Coronary artery (tissue), 2 donors: ENCODE measurements at places on chromosomes 4 and X.

- no peak for DNase-seq
Measured at GRCh38 chr4:3238721-3239120, 10.2 kb upstream of the MSANTD1 start.

GRCh38 chr4:130233377-130234047, 1137.6 kb downstream of the C4orf33 start:
- no peak for DNase-seq

DNA sequence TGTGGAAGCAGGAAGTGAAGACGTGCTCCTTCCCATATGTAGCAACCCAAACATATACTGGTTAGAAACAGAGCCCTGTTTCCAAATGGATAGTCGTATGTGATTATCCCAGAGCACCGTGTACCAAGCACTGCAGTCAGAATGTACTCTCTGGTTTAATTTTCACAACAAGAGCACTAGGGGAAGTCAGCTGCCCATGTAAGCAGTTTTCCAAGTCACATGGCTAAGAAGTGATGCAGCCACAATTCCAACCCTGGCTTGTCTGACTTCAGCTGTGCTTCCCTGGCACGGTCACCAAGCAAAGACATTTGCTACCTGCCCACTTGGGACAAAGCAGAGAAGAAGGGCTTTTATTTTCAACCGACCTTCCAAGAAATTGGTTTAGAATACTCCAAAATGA, 28.2 kb upstream of the CEP135 start:
- no peak for DNase-seq

DNA sequence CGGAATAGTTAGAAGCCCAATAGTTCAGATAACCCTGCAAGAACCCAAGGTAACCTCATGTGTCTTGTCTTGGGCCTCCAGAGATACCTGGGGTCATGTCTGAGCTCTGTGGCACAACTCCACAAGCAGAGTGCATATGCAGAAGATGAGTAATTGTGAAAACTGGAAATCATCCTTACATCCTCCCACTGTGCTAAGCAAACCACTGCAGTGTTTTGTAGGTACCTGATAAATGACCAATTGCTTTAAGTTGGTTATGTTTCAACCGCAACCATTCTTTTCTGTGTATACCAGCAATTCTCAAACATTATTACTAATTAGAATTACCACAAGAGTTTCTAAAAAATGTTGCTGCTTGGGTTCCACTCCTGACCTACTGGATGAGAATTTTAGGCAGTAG, 73.2 kb downstream of the CBLL2 start:
- DNase-seq: no peak

GRCh38 chr4:137664416-137664815, 132.1 kb upstream of the PCDH18 start:
- no peak for DNase-seq

DNA sequence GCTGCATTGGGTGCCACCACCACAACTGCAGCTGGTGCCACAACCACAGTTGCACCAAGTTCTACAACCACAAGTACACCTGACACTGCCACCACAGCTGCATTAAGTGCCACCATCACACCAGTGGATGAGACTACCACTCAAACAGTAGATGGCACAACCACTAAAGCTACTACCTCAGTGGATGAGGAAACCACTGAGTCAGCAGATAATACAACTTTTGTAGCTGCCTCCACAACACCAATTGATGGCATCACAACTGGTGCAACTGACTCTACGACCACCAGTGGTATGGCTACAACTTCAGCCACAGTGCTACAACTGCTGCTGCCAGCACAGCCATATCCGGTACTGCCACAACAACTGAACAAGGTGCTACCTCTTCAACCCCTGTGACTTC, 35.1 kb upstream of the CABS1 start:
- no peak for DNase-seq

DNA sequence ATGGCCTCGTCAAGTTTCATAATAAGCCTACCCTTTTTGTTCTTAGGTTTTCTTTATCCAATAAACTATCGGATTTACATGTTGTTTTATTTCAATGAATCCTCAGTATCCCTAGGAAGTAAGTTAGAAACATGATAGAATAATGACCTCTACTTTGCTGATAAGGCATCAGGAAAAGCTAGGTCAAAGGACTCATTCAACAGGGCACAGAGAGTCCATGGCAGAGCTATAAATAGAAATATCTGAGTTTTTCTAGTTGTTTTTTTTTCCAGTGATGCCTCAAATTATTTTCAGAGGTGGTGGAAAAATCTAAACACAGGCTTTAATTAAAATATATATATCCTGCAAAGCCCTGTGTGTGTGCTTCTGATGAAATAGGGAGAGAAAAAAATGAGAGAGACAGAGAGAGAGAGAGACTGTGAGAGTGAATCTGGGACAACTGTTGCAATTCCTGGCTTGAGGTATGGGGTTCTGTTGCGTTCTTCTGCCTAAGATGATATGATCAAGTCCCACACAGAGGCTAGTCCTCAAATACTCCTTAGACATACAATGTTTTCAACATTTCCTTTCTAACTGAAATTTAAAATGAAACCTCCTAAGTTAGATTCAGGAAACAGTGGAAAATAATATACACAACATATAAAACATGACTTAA, 139.9 kb downstream of the HDX start:
- DNase-seq: no peak

GRCh38 chr4:81740487-81740886, 268.8 kb upstream of the RASGEF1B start:
- DNase-seq: no peak

- no peak for DNase-seq
Measured at GRCh38 chr4:62170235-62170634, 970.1 kb downstream of the ADGRL3 start.
